Hematopoietic multipotent progenitor cell treated with erythropoietin and hydrocortisone succinate and interleukin-3 and kit ligand, for 17 days (in vitro differentiated cells): ENCODE measurements at places on chromosomes 11 and 22.

DNA sequence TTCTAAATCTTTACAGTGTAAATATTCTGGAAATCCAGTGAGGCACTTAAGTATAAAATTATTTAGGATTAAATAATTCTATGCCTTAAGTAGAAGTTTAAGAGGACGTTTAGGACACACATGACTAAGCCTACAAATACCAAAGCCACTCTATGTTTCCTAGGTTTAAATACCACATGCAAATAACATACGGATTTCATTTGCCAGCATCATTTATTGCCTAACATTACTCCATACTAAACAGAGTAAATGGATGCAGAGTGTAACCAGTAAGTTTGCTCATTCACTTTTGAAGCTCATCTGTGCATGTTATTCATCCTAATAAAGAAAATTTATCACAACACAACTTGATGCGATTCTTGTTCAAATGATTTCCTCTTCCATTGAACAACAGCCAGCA, 4.1 kb downstream of the BDNF start:
- DNase-seq: no peak

DNA sequence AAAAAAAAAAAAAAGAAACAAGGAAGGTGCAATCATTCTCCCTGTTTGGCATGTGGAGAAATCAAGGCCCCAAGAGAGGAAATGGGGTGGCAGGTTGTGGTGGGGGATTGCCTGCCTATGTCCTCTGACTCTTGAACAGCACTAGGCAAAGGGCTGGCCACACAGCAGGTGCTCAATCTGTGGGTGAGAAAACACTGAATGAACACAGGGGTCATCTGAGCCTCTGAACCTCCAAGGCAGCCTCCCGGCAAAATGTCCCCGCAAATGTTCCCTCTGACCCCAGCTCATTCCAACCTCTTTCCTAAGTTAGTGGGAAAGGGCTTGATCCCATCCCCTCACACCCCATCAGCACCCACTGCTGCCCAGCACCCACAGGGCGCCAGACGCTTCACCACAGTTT, 4.6 kb downstream of the PLA2G6 start:
- no peak for DNase-seq

DNA sequence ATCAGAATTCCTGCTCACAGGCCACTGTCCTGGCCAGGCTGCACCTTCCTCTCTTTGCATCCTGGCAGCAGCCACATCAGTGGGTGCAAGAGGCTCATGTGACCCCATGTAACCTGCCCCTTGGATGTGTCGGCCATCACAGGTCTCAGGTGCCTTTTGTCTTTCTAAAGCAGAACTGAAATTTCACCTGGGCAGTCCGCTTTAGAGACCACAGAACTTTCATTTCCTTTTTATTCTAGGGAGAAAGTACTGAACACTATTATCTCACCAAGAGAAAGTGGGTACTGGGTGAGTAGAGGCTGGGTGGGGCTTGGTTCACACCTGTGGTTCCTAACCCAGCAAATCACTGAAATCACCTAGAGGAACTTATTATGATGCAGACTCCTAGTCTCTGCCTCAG, 51.7 kb upstream of the NUP160 start:
- DNase-seq: no peak

- no peak for DNase-seq
These were observed 17.3 kb downstream of the RNF121 start for GRCh38 chr11:71946144-71946571.

- no peak for DNase-seq
These were observed 45.5 kb downstream of the PACSIN2 start for GRCh38 chr22:42969348-42969975.

- peak; percentile 32 for DNase-seq
These were observed 24.2 kb downstream of the NECTIN1 start for GRCh38 chr11:119704849-119705248.

- no peak for DNase-seq
These were observed 2.1 kb downstream of the PLAAT3 start for GRCh38 chr11:63612181-63612580.

- no peak for DNase-seq
These were observed 38.2 kb downstream of the CCDC83 start for GRCh38 chr11:85893395-85893794.

GRCh38 chr11:112942966-112943643, 18.1 kb upstream of the NCAM1 start:
- no peak for DNase-seq

- DNase-seq: no peak
These were observed 33.6 kb downstream of the AHNAK start for GRCh38 chr11:62512961-62513360.

DNA sequence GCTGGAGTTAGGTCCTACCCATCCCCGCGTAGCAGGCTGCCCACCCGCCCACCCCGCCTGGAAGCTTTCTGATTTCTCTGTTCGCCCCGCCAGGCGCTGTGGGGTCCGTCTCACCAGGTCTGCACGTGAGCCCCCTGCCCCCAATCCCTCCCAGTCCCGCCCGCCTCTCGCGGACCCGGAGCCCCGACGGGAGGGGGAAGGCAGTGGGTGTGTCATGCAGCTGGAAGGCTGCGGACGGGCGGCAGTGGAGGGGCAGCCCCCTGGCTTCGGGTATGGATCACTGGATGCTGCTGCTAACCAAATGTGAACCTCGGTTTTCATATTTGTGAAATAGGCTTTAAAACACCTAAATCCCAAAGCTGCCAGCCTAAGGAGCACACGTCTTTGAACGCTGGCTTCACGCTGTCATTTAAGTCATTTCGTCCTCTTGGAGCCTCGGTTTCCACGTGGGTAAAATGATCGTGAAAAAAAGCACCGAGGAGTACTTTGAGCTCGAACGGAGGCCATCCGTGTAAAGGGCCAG, 568 bp upstream of the BIK start:
- DNase-seq: no peak

- DNase-seq: no peak
These were observed 28.5 kb upstream of the PAK1 start for GRCh38 chr11:77502346-77502905.

GRCh38 chr11:117000014-117000737, 98.1 kb downstream of the SIK3 start:
- DNase-seq: no peak

DNA sequence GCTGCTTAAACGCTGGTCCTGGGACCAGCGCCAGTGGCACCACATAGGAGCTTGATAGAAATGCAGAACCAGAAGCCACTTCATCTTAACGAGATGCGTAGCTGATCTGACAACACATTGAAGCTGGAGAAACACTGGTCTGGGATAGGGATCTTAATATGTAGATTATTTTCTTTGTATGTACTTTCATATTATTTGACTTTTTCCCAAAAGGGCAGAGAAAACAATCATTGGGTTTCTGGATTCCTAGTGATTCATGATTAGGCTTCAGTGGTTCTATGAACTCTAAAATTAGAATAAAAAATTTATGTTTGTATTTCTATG, 12.3 kb downstream of the MPEG1 start:
- DNase-seq: no peak

DNA sequence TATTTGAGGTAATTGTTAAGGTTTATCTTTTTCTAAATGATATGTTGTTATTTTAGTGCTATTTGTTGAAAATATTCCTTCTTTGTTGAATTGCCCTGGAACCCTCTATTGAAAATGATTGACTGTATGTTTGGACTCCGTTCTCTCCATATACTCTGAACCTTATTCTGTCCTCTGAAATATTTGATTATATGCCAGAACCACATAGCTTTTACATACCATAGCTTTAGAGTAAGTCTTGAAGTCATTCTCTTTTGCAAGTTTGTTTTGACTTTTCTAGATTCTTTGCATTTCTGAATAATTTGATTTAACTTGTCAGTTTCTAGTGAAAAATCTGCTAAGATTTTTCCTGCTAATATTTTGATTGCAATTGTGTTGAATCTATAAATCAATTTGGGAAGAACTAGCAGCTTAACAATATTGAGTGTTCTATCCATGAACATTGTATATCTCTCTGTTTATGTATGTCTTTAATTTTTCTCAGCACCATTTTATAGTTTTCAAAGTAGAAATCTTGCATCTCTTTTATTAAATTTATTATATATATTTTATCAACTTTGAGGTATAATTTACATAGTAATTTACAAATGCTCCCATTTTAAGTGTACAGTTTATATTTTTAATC, 51.7 kb upstream of the PITPNB start:
- DNase-seq: no peak

GRCh38 chr11:115996808-115997188, 492.6 kb upstream of the CADM1 start:
- no peak for DNase-seq

DNA sequence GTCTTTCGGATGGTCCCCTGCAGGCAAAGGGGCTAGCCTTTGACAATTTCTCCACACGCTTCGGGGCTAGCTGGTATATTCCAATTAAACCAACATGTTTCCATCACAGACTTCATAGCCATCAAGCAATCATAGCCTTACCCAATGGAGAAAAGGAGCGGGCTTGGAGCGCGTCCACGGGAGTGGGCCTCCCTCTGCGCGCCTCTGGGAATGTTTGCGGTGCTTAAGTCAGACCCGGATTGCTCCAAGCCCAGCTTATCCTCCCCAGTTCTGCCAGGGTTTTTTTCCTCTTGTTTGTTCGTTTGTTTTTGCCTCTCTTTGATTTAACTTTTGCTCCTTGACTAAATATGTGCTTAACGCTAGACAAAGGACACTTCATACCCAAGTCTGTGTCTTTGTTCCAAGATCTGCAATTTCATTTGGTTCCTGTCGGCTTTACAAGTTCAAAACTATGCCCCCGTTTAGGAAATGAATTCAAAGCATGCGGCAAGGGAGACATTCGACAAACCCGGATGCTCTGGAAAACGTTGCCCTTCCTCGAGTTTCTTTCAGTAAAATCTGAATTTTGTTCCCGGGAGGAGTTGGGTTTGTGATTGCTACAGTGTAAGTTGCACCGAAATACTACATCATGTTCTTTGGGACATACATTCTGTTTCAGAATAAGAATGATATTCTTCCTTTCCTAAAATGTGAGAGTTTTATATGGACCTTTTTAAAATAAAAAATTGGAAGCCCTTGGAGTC, 1.0 kb upstream of the GLB1L2 start:
- DNase-seq: no peak

DNA sequence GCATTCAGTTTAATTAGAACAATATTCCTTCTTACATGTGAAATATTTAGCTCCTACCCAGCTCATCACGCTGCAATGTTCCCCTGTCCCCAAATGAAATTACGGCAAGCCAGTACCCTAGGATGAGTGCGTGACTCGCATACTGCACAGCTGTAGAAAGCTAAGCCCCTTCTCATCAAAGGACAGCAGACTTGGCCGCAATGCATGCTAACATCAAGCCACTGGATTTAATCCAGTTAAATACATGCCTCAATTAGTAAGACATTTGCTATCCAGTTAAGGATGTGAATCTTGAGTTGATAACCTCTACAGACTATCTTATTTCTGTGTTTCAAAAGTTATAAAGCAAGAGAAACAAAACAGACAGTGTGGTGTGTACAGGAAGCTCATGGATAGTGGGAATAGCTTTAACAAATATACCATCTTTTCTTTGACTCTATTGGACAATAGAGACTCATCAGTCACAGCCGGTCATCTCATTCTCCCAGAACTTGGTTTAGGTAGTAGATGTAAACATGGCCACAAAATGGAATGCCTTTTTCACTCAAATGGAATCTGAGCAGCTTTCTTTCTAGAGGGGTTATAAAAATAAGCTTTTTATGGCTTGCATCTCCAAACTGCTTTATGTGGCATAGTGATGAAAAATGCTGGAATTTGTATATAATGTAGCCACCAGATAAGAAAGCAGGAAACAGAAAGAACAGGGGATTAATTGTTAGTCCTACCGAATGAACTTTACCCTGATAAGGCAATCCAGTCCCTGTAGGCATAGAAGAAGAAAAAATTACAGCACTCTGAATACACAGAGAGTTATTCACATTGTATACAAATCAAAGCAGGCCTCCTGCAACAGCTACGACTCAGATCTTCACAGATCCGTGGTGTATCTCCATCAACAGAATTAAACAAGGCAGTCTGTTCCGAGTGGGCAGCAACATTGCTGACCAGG, 224.1 kb downstream of the CADM1 start:
- no peak for DNase-seq

DNA sequence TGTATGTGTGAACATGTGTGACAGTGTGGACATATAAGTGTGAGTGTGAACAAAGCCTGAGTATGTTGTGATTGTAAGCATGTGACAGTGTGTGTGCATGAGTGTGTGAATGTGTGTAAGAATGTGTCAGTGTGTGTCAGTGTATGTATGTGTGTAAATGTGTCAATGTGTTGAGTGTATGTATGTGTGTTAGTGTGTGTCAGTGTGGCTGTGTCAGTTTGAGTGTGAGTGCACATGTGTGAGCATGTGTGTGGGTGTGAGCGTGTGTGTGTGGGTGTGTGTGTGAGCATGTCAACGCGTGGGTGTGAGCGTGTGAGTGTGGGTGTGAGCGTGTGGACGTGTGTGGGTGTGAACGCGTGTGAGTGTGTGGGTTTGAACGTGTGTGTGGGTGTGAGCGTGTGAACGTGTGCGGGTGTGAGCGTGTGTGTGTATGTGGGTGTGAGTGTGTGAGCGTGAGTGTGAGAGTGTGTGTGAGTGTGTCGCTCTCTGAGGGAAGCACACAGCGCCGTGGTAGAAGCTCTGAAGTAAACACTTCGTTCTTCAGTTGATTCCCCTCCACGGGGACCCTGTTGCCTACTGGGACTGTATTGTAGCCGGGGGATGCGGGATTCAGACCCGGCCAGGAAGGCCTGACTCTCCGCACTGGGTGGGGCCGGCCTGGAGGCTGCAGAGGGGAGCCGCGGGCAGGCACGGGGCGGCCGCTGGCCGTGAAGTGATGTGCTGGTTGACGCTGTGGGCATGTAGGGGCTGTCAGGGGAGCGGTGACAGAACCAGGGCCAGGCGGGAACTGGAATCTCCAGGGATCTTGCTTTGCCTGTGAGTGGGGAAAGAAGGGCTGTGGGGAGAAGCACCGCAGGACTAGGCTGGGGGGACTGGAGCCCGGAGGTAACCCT, 21.1 kb downstream of the RPS6KA4 start:
- no peak for DNase-seq

GRCh38 chr11:58506935-58507334, 970 bp downstream of the OR5B21 start:
- DNase-seq: no peak

- DNase-seq: no peak
These were observed 42.8 kb downstream of the ZNF202 start for GRCh38 chr11:123698546-123699127.

GRCh38 chr11:131533998-131534397, 163.6 kb downstream of the NTM start:
- DNase-seq: no peak

DNA sequence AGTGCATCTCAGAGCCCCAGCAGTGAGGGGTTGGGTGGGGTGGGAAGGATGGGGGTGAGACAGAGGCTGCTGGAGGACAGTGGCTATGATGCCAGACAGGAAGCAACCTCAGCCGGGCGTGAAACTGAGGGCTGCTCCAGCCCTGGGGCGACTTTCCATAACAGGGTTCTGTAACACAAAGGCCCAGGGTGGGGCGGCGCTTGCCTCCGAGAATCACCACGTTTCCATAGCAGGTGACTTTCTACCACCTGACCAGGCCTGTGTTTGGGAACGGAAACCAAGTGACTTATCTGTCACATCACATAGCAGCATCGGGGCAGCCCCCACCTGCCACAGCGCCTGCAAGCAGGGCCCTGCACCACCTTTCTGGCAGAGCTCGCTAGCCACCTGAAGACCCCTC, 85.8 kb downstream of the TRMU start:
- DNase-seq: no peak

GRCh38 chr11:88335284-88335683, 2.3 kb downstream of the CTSC start:
- DNase-seq: no peak

GRCh38 chr11:9133956-9134355, 42.6 kb upstream of the SCUBE2 start:
- DNase-seq: no peak
